Mesenteric fat pad (tissue), 1 donor: ENCODE measurements at places on chromosomes 4 and X. TPM values are rescaled to one million over a fixed set of nuclear protein-coding genes. Genes with fewer than 3 reads are reported as not detected.

DNA sequence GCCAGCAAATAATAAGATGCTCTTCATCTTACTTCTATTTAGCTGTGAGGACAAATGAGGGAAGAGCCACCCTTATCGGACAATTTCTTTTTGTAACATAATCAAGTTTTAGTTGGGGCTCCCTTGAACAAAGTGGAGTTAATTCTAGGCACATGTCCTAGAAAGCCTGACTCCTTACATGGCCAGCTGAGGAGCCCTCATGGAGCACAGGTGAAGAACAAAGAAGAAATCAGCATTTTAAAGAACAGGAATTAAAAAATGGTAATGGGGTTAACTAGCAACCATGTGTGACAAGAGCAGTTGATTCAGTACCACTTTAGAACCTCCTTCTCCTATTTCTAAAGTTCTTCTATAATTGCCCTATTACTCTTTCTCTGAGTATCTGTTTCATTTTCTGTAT lies 15.9 kb downstream of the GPR82 start:
- DNase-seq: no peak

GRCh38 chrX:127888767-127889166 lies 163.4 kb downstream of the ACTRT1 start:
- DNase-seq: no peak

ABCG2 gene
- 1.7 TPM for total RNA-seq

GRCh38 chr4:25177147-25177546 lies 16.9 kb upstream of the SEPSECS start:
- no peak for DNase-seq

GRCh38 chr4:40596522-40596921 lies 33.1 kb downstream of the RBM47 start:
- DNase-seq: no peak

GRCh38 chrX:141221611-141222010 lies 20.7 kb downstream of the SPANXC start:
- no peak for DNase-seq

DNA sequence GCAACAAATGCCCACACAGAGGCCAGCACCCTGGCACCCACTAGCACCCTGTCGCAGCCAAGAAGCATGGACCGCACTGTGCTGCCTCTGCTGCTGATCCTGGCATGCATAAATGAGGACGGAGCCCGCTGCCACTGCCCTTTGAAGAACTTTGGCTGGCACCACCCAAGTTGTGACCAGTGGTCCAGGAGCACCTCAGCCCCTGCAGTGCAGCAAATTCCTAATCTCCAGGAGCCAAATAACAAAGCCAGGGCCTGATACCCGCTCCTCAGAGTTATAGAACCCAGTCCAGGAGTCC lies 807.2 kb downstream of the GLUD2 start:
- DNase-seq: no peak

- DNase-seq: no peak
These were observed 9.4 kb downstream of the TEX13A start for GRCh38 chrX:105211066-105211575.

DNA sequence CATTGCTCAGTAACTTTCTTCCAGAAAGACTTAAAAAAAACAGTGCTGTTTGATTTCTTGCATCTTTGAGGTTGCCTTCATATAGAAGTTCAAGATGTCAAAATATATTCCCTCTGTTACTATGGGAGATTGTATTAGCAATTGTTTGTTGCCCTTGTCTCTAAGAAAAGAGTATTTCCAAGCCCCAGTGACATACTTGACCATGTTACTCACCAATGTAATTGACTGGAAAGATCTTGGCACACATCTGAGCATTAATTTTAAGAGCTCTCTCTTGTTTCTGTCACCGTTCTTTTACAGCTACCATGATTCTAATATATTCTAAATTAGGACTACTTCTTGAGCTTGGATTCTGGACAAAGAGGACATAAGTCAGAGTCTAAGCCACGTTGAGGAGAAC lies 902.7 kb upstream of the EPHA5 start:
- no peak for DNase-seq

SPANXC gene
- total RNA-seq: not detected

GRCh38 chrX:103685396-103685795 lies 1.1 kb downstream of the MORF4L2 start:
- no peak for DNase-seq

DNA sequence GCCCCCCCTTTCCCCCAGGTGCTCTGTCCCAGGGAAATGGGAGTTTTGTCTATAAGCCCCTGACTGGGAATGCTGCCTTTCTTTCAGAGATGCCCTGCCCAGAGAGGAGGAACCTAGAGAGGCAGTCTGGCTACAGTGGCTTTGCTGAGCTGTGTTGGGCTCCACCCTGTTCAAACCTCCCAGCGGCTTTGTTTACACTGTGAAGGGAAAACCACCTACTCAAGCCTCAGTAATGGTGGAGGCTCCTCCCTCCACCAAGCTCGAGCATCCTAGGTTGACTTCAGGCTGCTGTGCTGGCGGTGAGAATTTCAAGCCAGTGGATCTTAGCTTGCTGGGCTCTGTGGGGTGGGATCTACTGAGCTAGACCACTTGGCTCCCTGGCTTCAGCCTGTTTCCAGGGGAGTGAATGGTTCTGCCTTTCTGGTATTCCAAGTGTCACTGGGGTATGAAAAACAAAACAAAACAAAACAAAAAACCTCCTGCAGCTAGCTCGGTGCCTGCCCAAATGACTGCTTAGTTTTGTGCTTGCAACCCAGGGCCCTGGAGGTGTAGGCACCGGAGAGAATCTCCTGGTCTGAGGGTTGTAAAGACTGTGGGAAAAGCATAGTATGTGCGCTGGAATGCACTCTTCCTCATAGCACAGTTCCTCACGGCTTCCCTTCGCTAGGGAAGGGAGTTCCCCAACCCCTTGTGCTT lies 41.7 kb downstream of the ITM2A start:
- no peak for DNase-seq

DNA sequence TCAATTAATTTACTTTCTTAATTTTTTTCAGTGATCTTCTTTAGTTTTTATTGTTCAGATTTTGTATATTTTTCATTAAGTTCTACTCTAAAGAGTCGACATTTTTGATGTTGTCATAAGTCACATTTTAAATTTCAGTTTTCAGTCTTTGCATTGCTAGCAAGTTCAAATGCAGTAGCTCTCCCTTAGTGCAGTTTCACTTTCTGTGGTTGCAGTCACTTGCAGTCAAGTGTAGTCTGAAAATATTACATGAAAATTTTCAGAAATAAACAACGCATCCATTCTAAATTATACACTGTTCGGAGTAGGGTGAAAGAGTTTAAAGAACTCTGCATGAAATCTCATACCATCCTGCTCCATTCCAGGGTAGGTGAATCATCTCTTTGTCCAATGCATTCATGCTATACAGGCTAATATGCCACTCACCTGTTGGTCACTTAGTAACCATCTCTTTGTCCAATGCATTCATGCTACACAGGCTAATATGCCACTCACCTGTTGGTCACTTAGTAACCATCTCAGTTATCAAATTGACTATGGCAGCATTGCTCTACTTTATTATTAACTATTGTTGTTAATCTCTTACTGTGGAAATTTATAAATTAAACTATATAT lies 356.9 kb downstream of the STPG2 start:
- no peak for DNase-seq

DNA sequence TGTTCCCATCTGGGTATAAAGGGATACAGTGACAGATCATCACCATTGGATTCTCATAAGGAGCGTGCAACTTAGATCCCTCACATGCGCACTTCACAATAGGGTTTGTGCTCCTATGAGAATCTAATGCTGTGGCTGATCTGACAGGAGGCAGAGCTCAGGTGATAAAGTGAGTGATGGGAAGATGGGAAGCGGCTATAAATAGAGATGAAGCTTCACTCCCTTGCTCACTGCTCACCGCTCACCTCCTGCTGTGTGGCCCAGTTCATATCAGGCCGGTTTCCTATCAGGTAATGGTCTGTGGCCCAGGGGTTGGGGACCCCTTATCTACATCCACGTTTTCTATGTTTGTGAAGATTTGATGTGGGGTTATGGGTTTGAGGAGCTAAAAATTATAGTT lies 43.7 kb downstream of the FAT4 start:
- no peak for DNase-seq

DNA sequence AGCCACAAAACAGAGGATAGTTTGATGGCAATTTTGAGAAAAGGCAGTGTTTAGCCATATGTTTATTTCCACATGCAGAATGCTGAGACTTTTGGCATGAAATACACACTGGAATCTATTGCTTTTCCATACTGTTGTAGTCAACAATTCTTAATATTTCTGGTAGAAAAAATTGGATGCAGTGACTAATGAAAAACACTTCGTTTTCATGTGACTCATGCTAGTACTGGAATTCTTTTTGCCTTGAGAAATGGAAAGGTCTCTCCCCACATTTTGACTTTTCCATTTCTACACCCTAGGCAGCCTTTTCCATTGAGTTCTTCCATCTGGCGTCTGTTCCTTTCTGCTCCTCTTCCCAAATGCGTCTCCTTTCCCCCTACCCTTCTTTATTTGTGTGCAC lies 425.2 kb upstream of the FTHL17 start:
- no peak for DNase-seq

DNA sequence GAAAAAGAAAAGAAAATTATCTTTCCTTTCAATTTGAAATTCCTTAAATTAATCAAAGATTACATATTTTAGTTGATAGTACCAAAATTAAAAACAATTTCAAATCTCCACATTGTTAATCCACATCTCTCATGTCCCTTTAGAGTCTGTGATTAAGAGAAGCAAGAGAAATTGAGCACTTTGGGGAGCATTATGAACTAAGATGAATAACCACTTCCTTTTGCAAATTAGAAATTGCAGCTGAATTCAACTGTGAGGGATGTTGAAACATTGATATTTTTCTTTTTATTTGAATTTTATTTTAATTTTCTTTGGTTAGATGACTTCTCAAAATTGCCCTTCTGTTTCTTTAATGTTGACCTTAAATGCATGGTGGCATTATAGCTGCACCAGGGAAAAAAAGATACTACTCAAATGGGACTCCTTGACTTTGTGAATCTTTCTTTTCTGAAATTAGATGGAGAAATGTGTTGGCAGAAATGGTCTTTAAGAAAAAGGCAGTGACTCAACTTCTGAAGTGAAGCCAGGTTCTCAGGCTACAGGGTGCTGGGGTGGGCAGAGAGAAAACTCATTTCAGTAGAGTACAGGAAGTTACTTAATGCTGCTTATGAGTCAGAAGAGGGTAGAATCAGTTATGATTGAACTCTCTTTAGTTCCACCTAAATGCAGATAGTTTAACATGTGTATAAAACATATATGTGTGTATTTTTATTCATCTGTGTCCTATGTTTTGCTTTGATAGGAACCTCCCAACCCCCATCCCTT lies 92.0 kb upstream of the TNIP3 start:
- DNase-seq: no peak

DNA sequence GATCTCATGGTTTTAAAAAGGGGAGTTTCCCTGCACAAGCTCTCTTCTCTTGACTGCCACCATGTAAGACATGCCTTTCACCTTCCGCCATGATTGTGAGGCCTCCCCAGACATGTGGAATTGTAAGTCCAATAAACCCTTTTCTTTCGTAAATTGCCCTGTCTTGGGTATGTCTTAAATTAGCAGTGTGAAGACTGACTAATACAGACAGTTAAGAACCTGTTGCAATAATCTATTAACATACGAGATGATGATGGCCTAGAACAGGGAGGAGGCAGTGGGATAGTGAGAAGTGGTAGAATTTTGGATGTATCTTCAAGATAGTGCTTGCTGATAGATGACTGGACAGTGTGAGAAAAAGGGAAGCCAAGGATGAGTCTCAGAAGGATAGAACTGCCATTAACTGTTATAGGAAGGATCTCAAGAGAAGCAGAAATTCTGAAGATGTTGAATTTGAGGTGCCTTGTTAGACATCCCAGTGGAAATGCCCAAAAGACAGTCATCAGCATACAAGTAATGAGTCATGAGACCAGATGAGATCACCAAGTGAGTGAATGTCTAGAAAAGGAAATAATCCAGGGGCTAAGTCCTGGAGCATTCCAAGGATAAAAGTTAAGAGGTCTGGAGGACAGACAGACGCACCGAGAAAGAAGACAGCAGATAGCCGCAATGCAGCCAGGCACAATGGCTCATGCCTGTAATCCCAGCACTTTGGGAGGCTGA lies 38.8 kb upstream of the UGDH start:
- no peak for DNase-seq

GRCh38 chrX:22803353-22803752 lies 196.4 kb upstream of the DDX53 start:
- no peak for DNase-seq
